Neural progenitor cell (in vitro differentiated cells): ENCODE measurements at places on chromosomes 2 and 18. TPM values are rescaled to one million over a fixed set of nuclear protein-coding genes. Genes with fewer than 3 reads are reported as not detected.

DNA sequence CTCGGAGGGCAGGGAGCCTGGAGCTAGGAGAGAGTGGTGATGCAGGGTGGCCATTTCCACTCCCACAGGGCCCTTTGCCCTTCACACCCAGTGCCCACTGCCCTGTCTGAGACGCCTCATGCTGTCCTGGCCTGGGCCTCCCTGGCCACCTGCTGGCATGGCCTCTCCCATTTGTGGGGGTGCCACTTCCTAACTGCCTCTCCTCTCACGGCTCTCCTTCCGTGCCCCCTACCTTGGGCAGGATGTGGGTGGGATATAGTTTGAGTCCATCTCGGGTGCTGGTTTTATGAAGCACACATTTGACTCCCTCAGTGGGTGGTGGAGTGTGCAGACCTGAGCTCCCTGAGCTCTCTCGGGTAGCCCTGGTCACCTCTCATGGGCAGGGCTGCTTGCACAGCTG is 46.0 kb downstream of the DGKD start:
- H3K27me3 ChIP-seq = no peaks in the 10 kb centered on the region
- H3K27ac ChIP-seq = no peak overlapping the region

Gene NPAS2
- 0.59 and 39.4 TPM in 2 replicates for total RNA-seq

Gene SCN9A
- 1.1 and 1.2 TPM in 2 replicates for total RNA-seq

Gene TGFBRAP1
- 13.8 and 14.0 TPM in 2 replicates for total RNA-seq

DNA sequence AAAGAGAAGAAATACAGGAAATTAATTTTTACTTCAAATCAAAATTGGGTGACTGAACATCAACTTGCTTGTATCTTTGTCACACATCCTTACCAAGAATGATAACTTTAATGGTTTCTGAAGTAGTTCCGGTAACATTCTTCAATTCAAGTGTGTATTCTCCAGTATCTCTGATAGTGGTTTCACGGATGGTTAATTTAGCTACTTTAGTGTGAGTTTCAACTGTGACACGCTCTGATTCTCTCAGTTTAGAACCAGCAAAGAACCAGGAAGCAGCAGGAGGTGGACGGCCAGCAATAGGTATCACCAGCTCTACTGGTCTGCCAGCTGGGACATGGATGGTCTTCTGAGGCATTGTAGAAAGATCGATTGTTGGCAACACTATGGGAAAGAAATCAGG is 62.3 kb downstream of the PLEKHA3 start:
- H3K4me1 ChIP-seq = no peaks in the 10 kb centered on the region
- H3K27me3 ChIP-seq = no peaks in the 10 kb centered on the region
- DNase-seq = no peak
- H3K27ac ChIP-seq = no peak overlapping the region
- no peaks in the 10 kb centered on the region for H3K36me3 ChIP-seq

Gene TEKT4
- not detected in 2 replicates for total RNA-seq

- H3K36me3 ChIP-seq = peaks cover 3% of the 10 kb centered on the region
- peaks cover 6% of the 10 kb centered on the region for H3K4me1 ChIP-seq
- no peak for DNase-seq
- no peak overlapping the region for H3K27ac ChIP-seq
- H3K4me3 ChIP-seq = no peak overlapping the region
- H3K27me3 ChIP-seq = no peaks in the 10 kb centered on the region
Measured at GRCh38 chr2:55025082-55025481, 25.2 kb downstream of the RTN4 start.

DNA sequence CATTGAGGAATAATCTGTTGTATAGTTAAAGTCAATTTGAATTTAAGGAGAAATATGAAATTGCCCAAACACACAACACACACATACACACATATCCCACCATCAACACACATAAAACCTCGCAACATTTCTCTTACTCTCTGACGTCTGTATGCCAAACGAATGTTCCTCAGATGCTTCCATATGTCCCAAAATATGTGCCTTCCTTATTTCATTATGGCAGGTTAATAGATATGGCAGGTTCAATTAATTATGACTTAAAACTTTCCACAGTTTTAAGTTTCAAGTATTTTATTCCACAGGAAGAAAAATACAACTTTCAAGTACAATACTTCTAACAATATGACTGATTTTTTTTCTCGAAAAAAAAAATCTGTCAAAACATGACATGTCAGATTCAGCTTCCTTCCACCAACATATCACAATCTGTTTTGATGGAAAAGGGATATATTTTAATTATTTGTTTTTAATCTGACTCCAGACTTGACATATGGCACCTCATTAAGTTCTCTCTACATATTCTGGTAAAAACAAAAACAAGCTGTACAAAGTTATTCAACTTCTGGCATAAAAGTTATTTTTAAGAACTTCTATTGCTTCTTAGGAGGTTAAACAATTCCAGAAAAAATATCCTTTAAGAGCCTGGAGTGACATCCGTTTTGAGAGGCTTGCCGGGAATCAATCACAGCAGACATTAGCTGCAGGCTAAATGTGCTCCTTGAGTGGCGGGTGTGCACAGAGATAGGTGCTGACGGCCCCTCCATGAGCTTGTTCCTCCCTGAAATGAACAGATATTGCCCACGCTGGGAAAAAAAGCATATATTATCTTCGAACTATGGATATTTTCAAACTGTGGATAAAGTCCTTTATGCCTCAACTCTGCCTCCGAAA is 812.7 kb downstream of the DCDC2C start:
- no peak overlapping the region for H3K4me3 ChIP-seq
- no peaks in the 10 kb centered on the region for H3K36me3 ChIP-seq
- H3K27ac ChIP-seq = no peak overlapping the region
- no peak for DNase-seq
- H3K27me3 ChIP-seq = no peaks in the 10 kb centered on the region

DNA sequence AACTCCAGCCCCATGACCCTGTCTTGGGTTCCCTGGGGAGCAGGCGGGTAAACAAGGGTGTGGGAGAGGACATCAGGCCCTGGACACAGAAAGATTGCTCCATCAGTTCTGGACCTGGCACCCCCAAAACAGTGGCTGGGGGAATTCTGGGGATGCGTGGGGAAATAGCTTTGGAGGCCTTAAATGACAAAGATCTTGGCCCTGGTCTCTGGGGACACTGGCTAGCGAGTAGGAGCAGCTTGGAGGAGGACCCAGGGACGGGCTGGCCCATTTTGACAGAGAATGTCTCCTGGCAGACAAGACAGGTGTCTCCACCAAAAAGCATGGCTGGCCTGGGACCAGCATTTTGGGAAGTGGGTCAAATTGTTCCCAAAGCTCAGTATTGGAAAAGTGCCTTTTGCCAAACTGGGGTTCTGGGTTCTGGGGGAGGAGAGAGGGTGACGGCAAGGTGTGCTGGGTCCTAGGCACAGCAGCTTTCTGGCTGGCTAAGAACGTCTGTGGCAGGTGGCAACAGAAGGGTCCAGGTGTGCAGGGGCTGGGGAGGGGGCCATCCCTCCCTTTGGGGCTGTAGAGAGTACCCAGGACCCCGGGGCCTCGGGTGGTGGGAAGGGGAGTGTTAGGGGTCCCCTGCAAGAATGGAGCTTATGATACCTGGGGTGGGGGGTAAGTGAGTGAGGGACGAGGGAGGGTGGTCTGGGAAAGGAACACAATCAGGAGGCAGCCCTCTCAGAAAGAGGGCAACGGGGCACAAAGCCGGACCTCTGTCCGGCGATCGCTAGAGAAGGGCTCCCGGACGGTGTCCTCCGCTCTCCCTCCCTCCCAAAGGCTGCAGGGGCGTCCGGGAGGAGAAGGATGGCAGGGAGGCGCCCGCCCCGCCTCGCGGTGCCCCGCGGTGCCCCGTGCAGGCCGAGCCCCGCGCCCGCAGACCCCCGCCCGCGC is 556 bp downstream of the CYRIA start:
- H3K36me3 ChIP-seq = no peaks in the 10 kb centered on the region
- peak overlapping the region; percentile 59 for H3K4me3 ChIP-seq
- H3K4me1 ChIP-seq = peaks cover 4% of the 10 kb centered on the region
- peaks cover 54% of the 10 kb centered on the region for H3K27me3 ChIP-seq
- H3K27ac ChIP-seq = no peak overlapping the region
- no peak for DNase-seq

Gene LCT
- 0.03 TPM in 1 of 2 replicates, not detected in the other for total RNA-seq

Gene PRLH
- not detected in 2 replicates for total RNA-seq

DNA sequence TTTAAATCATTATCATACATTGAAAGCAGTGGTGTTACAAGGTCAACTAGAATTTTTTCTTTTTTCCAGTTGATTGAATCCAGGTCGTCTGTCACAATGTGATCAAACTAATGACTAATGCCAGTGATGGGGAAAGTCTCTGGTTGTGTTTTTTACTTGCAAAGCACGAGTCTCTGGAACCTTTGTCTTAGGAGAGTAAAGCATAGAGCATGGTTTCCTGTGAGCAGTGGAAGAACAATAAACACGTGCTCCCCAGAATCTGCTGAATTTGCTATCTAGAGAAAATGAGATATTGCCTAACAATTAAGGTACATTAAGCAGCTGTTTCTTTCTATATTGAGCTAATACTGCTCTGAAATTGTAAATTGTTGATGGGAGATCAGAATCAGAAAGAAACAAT is 1332.4 kb upstream of the TMEFF2 start:
- no peak overlapping the region for H3K4me3 ChIP-seq
- DNase-seq = no peak
- no peak overlapping the region for H3K27ac ChIP-seq
- H3K4me1 ChIP-seq = no peaks in the 10 kb centered on the region
- no peaks in the 10 kb centered on the region for H3K36me3 ChIP-seq

- H3K27ac ChIP-seq = no peak overlapping the region
- H3K36me3 ChIP-seq = no peaks in the 10 kb centered on the region
- no peak for DNase-seq
Measured at GRCh38 chr2:102002228-102002627, 10.5 kb downstream of the IL1R2 start.

Gene APCDD1
- total RNA-seq = 1.9 and 4.7 TPM in 2 replicates

DNA sequence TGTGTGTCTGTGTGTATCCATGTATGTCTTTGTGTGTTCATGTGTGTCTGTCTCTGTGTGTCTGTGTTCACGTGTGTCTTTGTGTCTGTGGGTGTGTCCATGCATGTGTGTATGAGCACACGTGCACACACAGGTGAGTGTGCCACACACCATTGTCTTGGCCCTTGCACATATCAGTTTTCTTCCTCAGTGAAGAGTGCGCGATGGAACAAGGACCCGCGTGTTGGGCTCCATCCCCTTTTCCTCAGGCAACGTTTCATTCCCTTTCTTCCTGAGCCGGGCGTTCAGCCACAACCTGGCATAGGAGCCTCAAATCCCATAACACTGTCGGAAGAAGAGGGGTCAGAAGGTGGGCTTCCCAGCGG is 74.3 kb downstream of the PTGR3 start:
- H3K4me1 ChIP-seq = no peaks in the 10 kb centered on the region
- DNase-seq = no peak
- no peak overlapping the region for H3K4me3 ChIP-seq
- H3K27ac ChIP-seq = no peak overlapping the region
- no peaks in the 10 kb centered on the region for H3K27me3 ChIP-seq
